ENCODE measurements at places on chromosomes 3 and 15.

DNA sequence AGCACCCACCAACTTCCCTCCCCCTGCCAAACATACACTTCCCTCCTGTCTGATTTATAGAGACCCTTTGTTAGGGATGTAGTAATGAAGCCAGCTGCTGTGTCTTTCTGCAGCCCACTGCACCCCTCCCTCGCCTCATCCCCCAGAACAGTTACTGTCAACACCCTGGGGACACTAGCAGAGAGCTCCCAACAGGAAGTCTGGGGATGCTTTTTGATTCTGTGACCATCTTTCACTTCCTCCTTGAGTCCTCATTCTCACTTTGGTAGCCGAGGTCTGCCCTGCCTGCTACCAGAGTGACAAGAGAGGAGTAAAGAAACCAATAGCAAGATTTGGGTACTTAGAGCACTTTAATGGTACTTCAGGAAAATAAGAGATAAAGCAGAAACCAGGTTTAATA lies 201.6 kb downstream of the SATB1 start:
- DNase-seq, result no peak

DNA sequence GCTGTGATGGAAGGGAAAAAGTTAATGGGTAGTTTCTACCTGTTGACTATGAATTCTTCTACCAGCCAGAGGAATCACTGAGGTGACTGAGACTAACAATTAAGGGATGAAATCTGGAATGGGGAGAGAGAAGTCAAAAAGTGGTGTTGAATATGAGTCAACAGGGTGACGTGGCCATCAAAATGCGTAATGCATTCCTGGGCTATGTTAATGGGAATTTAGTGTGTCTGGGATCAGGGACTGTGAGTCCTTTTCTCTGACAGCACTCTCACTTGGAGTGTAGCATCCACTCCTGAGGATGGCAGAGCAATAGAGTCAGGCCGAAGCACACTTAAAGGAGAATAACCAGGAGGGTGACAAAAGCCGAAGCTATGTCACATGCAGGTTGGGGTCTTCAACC lies 60.4 kb downstream of the MESD start:
- DNase-seq, result no peak

DNA sequence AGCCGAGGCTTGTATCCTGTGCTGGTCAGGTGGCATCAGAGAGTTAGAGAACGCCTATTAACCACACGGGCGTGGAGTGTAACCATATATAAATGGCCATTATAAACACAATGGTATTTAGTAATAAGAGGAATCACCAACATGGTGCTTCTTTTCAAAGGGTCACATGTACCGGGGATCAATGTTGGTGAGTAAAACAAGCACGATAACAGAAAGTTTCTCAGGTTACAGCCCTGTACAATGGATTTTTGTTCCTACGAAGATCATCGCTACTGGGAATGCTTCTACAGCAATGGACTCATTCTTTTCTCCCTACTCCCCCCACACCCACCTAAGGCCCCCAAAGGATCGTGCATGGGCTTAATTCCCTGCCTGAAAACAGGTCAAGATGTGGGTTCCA lies 42.5 kb downstream of the MEIS2 start:
- no peak for DNase-seq

DNA sequence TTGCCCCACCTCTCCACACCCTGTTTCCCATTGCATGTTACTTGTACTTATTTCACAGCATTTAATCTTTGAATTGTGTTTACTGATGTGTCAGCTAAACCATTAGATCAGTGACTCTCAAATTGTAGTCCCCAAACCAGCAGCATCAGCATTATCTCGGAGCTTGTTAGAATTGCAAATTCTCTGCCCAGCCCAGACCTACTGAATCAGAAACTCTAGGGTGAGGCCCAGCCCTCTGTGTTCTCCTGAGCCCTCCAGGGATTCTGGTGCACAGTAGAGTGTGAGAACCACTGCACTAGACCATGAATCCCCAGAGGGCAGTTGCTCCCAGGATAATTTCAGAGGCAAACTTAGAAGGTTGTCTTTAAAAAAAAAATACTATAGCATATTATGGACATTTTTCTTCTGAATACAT lies 13.0 kb downstream of the PLD1 start:
- no peak for DNase-seq

- no peak for DNase-seq
Observed at GRCh38 chr3:65836047-65836446, 202.7 kb downstream of the MAGI1 start.

DNA sequence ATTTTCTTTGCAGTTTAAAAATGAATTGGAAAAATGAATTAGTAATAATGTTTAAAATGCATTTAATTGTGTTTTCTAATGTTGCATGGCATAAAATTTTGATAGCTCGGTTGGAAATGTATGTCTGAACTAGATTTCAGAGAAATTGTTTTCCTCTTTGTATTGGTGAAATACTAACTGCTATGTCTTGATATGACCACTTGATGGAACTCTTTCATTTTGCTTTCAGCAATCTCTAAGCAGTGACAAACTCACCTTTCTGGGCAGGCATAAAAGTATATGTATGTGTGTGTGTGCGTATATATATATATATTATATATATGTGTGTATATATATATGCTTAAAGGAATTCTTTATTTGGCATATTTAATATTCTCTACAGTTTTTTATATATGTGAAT lies 239.3 kb upstream of the ZNF717 start:
- no peak for DNase-seq
